Astrocyte of the spinal cord (primary cell): ENCODE measurements at places on chromosomes 13 and 19.

GRCh38 chr13:65032825-65033224, 2197.3 kb downstream of the PCDH9 start:
- DNase-seq, result no peak

- no peak for DNase-seq
Measured at GRCh38 chr13:21080593-21080891, 19.2 kb upstream of the LATS2 start.

- no peak for DNase-seq
Measured at GRCh38 chr19:30006207-30006606, 64.2 kb downstream of the URI1 start.

DNA sequence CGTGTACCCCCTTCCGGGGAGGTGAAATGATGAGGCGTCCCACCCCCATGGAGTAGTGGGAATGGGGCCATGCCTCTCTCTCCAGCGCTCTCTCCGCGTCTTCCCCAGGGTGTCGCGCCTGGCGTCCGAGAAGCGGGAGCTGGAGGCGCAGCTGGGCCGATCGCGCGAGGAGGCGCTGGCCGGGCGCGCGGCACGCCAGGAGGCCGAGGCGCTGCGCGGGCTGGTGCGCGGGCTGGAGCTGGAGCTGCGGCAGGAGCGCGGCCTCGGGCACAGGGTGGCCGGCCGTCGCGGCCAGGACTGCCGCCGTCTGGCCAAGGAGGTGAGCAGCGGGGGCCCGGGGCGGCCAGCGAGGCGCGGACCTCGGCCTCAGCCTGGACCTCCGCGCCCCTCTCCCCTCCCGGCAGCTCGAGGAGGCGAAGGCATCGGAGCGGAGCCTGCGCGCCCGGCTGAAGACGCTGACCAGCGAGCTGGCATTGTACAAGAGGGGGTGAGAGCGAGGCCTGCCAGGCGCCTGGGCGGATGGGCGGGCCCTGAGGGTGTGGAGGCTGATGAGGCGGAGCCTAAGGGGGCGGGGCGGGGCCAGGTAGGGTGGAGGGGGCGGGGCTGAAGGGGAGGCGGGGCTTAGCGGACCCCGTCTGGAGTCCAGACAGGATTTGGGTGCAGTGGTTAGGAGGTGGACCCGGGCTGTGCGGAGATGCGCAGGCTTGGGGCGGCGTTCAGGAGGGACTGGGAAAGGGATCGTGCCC, 7.7 kb downstream of the PGLYRP1 start:
- DNase-seq, result peak; percentile 8

DNA sequence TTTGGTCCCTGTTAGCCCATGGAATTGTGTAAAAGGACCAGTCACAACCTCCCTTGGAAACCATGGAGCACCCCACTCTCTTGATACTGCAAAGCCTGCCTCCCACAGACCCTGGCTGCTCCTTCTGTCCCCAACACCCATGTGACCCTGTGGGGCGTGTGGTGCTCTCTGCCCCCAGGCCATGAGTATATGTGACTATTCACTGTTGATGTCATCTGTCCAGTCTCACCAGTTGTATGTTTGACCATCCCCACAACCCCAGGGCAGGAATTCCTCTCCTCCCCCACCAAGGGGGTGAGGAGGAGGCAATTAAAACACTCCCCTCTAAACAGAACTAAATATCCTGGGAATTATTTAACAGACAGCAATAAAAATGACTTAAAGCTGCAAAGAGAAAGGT, 35.2 kb downstream of the KCTD15 start:
- no peak for DNase-seq
